ENCODE measurements at places on chromosomes 7 and 10. TPM values are rescaled to one million over a fixed set of nuclear protein-coding genes. Genes with fewer than 3 reads are reported as not detected.

DNA sequence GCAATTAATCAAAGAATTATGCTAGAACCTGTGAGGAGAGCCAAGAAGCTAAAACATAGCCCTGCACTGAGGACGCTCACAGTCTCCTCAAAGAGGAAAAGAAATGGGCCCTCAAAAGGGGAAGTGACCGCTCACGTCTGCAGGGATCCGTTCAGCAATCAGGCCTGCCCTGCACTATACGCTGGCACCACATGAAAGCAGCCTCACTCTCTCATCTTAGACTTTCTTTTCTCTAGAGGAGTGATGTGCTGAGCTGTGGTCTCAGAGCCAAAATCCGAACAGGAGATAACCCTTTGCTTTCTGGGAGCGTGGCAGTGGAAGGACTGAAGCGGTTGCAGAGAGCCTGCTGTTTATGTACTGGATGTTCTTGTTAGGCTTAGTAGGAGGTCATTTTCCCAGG is 6.3 kb upstream of the IL2RA start:
- no peak for DNase-seq

GRCh38 chr10:125093199-125093973 is 67.0 kb downstream of the CTBP2 start:
- DNase-seq: no peak

The OGDHL gene
- 45.7 TPM for polyA plus RNA-seq

The C10orf53 gene
- polyA plus RNA-seq: not detected

The INSIG1 gene
- polyA plus RNA-seq: 25.4 TPM

Measured in left kidney (tissue), 8 donors.